ENCODE measurements at places on chromosomes 2 and 18.

DNA sequence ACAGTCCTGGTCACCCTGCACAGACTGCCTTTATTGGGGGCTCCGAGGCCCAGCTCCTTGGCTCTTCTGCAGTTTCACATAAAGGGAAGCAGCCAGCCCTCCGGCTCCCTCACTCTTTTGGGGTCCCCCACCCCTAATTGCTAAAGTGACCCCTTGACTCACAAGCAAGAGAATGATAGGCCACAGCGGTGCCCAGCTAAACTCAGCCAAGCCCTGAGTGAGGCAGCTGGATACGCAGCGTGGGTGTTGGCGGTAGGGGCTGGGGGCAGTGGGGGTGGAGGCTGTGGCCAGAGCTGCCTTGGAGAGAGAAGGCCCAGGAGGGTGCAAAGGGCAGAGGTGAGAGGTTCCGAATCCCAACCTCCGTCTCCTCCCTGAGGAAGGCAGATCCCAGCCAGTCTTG is 25.5 kb upstream of the ALPP start:
- no peak for DNase-seq

DNA sequence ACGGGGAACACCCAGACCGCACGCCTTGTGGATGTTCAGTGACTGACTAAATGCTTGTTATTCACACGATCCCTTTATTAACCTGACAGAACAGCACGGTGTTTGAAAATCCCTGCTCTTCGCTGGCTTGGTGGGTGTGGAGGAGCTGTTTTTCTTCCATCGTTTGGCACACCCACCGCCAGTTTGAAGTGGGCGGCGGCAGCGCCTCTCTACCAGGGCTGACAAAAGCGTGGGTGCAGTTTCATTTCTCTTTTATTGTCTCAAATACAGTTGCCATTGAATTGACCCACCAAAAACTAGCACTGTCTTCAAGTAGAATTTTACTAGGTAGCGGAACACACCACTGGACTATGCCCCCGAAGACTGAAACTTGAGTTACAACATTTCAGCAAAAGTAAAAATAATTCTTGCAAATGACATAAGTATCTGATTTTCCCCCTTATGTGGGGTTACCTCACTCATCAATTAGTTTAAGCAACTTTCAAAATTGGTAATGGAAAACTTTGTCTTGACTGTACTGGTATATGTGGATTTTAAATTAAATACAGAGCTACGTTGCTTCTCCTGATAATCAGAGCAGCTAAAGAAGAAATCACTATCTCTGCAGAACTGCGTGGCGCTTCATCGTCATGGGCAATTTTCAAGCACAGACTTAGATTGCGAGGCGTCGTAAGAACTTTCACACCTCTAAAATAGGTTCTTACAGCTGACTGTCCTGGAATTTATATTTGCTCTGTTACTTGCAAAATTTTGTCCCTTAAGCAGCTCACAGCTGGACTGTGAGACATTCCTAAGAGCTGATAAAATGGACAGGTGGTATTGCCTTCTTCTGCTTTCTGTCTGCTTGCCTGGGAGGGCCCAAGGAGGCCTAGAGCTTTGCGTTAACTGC is 60.9 kb downstream of the LDLRAD4 start:
- no peak for DNase-seq

DNA sequence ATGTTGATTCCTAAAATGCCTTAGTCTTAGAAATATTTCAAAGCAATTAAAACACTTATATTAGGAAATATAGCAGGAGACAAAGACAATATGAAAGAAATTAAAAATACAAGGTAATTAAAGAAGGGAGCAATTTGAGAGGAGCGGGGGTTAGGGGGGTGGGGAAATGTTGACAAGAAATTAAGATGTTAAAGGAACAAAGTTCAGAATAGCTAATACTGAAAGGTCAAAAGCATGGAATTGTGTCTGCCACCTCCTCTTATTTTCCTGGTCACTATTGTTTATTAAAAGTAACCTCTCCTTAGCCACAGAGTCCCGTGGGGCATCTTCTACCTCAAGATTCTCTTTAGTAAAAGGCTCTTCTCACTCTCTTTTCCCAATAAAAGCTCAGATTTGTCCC is 244.1 kb downstream of the MREG start:
- no peak for DNase-seq

- peak; percentile 5 for DNase-seq
Observed at GRCh38 chr2:155157065-155157464, 458.6 kb downstream of the KCNJ3 start.

- peak; percentile 16 for DNase-seq
Observed at GRCh38 chr2:42339191-42339912, 21.7 kb downstream of the COX7A2L start.

- DNase-seq, result peak; percentile 37
Observed at GRCh38 chr2:109126501-109126860, 2.5 kb upstream of the SH3RF3 start.

GRCh38 chr2:165827921-165828276 is 33.9 kb upstream of the GALNT3 start:
- no peak for DNase-seq

GRCh38 chr2:64771737-64772136 is 118.0 kb upstream of the SERTAD2 start:
- no peak for DNase-seq

DNA sequence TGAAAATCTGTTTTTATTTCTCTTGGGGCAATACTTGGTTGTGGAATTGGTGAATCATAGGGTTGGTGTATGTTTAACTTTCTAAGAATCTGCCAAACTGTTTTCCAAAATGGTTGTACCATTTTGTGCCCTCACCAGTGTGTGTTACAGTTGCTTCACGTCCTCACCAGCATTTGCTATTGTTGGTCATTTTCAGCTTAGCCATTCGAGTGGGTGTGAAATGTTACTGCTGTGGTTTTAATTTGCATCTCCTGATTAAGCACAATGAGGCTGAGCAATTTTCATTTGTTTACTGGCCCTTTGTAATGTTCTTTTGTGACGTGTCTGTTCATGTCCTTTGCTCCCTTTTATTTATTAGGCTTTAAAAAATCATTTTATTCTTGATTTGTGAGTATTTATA is 49.7 kb downstream of the FOSL2 start:
- DNase-seq, result no peak

GRCh38 chr2:80377071-80377470 is 72.5 kb upstream of the LRRTM1 start:
- DNase-seq, result no peak
